ENCODE measurements at places on chromosomes 7 and 10. TPM values are rescaled to one million over a fixed set of nuclear protein-coding genes. Genes with fewer than 3 reads are reported as not detected.

DNA sequence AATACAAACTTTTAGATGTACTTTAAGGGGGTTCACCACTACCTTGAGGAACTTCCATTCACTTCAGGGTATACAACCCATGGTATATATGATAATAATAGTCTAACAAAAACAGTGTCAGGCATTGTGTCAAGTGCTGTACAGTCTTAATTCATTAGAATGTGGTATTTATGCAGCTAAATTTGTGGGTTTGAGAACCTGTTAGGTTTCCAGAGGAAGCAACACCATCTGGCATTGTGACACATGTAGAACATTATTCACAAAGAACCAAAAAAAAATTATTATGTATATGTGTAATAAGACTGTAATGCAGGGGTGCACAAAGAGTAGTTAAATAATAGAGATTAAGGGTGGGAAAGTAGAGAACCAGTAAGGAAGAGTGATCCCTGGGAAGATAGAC lies 26.3 kb downstream of the TMEM60 start:
- DNase-seq, result no peak

The PCGF5 gene
- 44.7 TPM for total RNA-seq

DNA sequence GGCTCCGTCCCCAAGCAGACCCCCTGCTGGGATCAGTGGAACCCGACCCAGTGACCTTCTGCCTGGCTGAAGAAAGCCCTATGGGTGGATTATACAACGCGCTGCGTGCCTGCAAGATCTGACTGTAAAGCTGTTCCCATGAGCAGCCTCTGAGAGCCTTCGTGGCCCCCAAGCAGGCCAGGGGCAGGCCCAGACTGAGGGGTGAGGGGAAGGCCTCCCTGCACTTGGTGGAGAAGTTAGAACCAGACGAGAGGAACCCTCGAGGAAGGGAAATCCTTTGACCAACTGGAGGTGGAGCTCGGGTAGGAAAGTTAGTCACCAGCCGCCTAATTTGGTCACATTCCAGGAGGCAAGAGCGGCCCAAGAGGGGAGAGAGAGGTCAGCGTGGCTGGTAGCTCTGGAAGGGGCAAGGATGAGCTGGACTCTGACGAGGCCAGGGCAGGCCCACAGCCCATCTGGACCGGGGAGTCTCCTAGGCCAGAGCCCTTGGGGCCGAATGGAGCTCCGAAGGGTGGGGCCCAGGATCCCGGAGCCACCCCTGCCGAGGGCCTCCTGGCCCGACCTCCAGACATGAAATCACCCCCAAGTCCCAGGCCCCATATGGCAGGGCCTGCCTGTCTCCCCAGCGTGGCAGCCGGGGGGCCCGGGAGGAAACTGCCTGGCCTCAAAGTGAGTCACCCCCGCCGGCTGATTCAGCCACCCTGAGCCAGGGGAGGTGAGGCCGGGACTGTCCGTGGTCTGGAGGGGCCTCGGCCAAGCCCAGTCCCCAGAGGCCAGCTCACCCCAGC lies 23.3 kb upstream of the PDGFA start:
- DNase-seq, result no peak

DNA sequence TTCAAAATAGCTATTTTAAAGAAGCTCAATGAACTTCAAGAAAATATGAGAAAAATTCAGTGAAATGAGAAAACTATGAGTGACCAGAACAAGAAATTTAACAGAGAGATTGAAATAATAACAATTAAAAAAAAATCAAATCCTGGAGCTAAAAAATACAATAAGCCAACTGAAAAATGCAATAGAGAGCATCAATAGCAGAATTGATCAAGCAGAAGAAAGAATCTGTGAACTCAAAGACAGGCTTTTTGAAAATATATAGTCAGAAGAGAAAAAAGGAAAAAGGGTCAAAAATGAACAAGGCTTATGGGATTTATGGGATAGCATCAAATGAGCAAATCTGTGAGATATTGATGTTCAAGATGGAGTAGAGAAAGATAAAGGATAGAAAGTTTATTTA lies 133.0 kb downstream of the OTUD1 start:
- no peak for DNase-seq

Data from activated CD4-positive, alpha-beta memory T cell treated with anti-CD3 and anti-CD28 coated beads, Interleukin-2, amount 10 ng/mL, durations not matched to agents 7 days and 5 days (primary cell).